ENCODE measurements at places on chromosomes 4 and X. TPM values are rescaled to one million over a fixed set of nuclear protein-coding genes. Genes with fewer than 3 reads are reported as not detected.

Gene RNF128
- polyA plus RNA-seq = 14.4 TPM

Gene FAM53A
- 0.85 TPM for polyA plus RNA-seq

Gene HAUS7
- polyA plus RNA-seq = 25.5 TPM

Gene CLIC2
- 4.0 TPM for polyA plus RNA-seq

Gene MAGIX
- polyA plus RNA-seq = 8.5 TPM

Gene GYPE
- 2.9 TPM for polyA plus RNA-seq

DNA sequence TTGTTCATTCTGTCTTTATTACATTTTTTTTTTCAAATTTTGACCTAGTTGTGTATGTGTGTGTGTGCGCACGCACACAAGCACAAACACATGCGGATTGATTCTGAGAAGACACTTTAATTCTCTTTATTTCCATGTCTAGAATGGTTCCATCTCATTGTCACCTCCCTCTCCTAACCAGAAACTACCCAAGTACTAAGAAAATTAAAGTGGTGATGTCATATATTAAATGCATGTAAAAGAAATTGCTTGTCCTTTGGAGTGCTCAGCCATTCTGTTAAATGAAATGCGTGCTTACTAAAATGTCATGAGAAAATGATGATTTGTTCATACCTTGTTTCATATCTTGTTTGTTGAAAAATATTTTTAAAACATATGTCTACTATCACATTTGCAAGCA is 1297.0 kb upstream of the TENM3 start:
- no peak for DNase-seq

DNA sequence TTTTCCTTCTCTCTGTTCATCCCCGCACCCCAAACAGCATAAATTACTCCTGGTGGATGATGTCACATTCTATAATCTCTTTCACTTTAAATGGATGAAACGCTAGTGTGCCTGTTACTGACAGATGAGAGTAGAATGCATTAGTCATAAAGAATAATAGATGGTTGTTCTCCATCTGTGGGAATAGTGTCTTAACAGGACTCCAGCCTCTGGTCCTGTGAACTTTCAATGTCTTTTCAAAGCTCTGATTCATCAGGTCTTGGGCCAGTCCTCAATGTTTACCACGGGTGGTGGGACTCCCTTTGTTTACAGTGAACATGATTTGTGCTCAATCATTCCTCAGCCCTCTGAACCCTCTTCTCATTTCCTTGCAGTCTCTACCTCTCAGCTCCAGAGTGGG is 182.6 kb downstream of the GABRB1 start:
- no peak for DNase-seq

GRCh38 chrX:55326985-55327384 is 62.3 kb upstream of the PAGE3 start:
- no peak for DNase-seq

- DNase-seq = no peak
Measured at GRCh38 chrX:22803353-22803752, 196.4 kb upstream of the DDX53 start.

DNA sequence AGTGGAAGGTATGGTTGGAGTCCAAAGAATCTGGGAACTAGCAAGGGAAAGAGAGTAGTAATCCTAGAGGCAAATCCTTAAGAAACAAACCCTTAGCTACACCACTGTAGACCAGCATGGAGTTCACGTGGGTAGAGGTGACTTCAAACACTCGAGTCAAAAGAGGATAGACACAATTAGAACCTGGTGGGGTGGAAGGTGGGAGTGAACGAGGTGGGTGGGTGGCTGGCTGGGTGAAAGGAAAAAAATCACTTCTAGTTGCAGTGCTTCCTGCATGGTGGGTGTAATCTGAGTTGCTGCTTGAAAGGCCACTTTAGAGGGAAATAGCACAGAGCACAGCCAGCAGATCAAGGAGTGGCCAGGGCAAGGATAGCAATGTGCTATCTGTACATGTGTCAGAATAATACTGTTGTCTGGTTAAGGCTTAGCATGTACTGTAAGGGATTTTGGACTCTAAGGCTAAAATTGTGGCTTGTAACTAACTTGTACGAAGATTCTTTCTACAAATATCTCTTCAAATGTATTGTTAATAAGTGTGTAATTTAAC is 356.2 kb downstream of the GRIA2 start:
- DNase-seq = no peak

DNA sequence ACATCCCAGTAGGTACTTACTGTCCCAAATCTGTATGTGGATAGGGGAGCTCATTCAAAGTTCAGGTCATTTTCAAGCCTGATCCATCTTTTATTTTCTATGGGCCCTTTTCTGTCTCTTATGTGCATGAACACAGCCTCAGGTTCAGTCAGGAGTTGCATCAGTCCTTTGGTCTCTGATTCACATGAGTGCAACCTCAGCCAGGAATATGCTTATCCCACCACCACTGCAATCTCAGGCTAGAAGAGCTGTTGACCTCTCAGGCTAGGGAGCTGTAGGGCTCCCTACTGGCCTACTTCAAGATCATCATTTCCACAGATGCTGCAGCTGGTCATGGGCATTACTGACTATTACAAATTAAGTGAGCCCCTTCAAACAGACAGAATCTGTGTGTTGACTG is 27.2 kb downstream of the AASDH start:
- DNase-seq = no peak

DNA sequence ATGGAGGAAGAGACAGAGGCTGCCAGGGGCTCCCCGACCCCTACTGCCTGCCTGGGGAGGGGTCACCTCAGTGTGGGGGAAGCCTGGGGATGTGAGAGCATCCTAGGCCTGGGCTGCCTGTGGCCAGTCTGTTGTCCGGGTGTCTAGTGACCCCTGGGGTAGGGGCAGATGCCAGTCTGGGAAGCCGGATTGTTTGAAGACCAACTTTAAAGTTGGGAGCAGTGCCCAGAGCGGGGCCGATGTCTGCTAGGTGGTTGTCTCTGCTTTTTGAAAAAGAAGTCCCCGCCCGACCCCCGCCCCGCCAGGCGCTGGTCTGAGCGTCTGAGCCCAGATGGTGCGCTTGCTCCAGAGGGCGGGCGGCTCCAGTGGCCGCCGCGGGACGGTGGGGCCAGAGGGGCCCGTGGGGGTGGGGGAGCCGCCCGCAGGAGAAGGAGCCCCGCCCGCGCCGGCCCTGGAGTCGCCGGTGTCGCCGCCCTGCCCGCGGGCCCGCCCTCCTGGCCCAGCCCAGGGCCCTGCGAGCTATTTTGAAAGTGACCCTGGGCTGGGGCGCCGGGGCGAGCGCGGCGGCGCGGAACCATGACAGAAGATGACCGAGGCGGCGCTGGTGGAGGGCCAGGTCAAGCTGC is at the start of gene DOK7:
Gene DOK7 (plus strand): TSS at position 517 of the 626 bp plus-strand sequence. CDS start 70 bp downstream, at position 587.
- DNase-seq = no peak

DNA sequence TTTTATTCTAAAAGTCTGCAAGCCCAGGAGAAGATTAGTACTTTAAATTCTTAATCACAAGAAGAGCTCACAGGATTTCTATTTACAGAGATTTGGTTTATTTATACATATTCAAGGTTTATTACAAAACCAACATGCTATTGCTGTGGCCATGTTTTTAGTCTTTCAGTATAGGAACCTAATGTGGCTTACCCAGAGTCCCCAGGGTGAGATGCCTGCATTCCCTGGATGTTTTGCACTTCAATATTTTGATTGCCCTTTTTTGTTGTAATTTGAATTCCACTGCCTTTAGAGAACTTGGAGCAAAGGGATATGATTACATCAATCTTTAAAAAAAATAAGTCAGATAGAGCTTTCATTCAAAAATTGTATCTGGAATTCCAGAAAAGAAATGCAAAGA is 146.0 kb upstream of the FRMPD4 start:
- no peak for DNase-seq

GRCh38 chr4:140355288-140355687 is 18.2 kb upstream of the SCOC start:
- DNase-seq = no peak

DNA sequence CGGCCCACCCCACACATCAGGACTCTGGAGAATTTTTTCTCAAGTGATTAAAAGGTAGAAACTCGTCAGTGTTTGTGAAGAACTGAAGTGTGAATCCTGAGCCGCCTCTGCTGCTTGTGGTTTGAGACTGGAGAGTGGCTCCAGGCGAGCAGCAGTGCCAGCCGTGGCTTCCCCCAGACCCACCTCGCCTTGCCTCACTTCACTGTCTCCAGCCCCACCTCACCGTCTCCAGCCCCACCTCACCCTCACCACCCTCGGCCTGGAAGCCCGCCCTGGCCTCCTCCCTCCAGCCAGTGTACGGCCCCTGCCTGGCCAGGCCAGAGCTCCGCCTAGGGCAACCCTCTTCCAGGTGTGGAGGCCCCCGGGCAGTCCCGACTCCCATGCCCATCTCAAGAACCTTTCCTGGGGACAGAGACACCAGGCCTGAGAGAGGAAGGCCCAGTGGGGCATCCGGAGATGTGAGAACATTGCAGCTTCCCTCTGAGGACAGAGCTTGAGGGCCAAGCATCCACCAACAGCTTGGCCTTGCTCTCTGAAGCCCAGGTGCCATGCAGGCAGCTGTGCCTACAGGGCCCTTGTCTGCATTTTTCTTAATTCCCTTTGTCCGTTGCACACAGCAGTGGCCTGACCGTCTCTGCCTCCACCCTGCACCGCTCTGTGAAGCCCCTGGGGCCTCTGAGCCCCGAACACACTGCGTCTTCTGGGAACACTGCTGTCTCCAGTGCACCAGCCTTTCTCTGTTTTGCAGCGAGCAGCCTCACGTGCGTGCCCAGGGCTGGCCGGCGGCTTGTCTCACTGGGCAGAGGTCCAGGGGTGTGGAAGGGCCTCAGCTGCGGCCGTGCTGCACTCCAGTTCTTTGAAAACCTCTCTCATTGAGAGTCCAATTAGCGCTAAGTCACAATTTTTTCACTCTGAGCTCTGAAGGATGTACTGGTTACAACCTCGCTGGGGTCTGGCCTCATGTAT is 13.8 kb downstream of the SH3BP2 start:
- DNase-seq = no peak

GRCh38 chrX:39952989-39953388 is 144.8 kb downstream of the BCOR start:
- no peak for DNase-seq

DNA sequence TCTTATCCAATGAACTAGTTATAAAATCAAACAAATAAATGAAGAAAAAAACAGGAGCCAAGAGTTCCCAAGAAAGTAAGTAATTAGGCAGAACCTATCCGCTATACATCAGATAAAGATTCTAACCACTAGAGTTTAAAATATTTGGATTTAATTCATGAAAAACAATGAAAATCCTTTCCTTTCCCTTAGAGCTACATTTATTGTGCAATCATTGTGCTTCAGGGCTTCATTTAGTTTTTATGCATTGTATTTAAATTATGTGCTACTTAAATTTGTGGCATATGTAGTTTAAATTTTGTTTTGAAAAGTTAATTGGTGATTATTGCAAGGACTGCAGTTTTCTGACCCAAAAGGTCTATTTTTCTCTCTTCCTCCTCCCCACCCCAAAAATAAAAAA is 17.9 kb downstream of the GNRHR start:
- no peak for DNase-seq

GRCh38 chr4:53809816-53810215 is 218.5 kb upstream of the LNX1 start:
- DNase-seq = no peak

DNA sequence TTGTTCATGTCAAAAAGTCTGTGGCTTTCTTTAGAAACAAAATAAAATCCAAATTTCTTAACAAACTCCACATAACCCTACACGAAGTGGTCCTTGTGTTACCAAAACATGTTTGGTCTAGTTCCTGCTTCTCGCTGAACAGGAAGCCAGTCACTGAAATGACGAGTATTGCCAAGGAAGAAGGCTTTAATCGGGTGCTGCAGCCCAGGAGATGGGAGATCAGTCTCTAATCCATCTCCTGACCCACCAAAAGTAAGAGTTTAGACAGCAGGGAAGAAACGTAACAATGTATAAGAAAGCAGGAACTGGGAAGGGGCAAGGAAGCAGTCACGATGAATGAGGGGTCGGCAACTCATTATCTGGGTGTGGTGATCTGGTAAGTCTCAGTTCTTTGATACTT is 144.6 kb upstream of the MAP9 start:
- DNase-seq = no peak

DNA sequence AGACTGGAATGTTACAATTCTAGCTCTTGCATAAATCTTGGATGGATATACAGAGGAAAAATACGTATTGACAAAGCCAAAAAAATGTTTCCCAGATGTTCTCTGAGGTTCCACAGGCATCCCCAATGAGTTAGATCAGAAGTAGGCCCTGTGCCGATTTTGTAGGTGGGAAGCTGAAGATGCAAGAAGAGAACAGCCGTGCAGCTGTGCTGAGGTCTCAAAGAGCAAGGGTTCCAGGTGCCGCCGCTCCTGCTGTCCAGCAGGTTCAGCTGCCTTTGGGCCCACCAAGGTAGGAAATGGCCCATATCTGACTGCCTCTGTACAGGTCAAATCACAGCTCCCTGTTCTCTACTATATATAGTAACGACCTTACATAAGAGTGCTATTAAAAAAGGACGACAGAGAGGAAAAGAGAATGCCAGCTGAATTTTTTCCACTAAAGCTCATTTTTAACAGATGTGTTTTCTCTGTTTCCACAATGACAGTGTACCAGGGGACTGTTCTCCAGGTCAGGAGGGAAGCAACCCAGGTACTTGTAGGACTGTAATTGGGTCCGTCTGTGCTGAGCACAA is 155.6 kb downstream of the CBR4 start:
- no peak for DNase-seq

GRCh38 chrX:16462912-16463311 is 187.0 kb upstream of the S100G start:
- no peak for DNase-seq

GRCh38 chr4:2277956-2278355 is 16.0 kb upstream of the MXD4 start:
- DNase-seq = no peak

DNA sequence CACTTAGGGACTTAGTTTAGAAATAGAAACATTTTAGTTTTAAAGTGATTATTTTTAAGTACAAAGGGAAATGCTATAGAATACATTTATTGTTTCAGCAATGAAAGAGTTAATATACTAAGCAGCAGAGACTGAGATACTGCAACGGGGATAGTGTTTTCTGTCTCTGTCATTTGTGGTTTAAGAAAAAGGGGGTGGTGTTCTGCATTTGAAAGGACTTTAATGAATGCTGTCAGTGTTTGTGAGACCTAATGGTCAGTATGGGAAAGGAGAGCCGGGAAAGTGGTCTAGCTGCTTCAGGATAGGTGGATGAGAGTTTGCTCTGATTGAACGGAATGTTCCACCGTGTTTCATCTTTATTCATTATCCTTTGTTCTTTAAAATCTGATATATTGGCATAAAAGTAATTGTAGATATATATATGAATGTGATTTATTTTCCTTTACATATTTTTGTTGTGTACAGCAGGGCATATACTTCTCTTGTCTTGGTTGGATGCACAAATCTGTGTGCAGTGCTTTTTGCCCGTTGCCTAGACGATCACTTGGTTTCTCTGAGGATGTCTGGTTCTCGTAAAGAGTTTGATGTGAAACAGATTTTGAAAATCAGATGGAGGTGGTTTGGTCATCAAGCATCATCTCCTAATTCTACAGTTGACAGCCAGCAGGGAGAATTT is at the start of gene KLHL5:
Gene KLHL5 (plus strand): TSS at position 139 of the 676 bp plus-strand sequence. CDS start 421 bp downstream, at position 560.
- DNase-seq = no peak

- DNase-seq = no peak
Measured at GRCh38 chr4:156734965-156735895, 236.4 kb downstream of the PDGFC start.

DNA sequence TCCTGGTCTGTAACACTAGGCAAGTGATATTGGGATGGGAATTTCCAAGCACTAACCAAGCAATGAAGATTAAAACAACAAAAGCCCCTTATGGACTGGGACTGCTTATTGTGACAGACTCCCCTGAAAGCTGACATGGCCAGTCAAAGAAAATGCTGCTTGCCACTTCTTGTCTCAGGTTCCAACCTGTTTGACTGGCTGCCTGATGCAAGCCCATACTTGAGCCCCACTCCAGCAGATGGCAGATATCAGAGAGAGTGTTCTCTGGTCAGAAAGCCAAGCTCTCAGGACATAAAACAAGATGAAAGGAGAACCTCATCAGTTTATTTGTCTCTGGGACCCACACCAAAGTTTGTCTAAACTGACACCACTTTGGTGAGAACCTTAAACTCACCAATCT is 15.5 kb upstream of the IGBP1 start:
- DNase-seq = no peak
